ENCODE measurements at places on chromosomes 1 and 21.
A peak's percentile ranks its signal among the peaks of the same experiment; 100 is the strongest.

- DNase-seq: no peak
Observed at GRCh38 chr1:76084029-76084627, 9.6 kb downstream of the ST6GALNAC3 start.

DNA sequence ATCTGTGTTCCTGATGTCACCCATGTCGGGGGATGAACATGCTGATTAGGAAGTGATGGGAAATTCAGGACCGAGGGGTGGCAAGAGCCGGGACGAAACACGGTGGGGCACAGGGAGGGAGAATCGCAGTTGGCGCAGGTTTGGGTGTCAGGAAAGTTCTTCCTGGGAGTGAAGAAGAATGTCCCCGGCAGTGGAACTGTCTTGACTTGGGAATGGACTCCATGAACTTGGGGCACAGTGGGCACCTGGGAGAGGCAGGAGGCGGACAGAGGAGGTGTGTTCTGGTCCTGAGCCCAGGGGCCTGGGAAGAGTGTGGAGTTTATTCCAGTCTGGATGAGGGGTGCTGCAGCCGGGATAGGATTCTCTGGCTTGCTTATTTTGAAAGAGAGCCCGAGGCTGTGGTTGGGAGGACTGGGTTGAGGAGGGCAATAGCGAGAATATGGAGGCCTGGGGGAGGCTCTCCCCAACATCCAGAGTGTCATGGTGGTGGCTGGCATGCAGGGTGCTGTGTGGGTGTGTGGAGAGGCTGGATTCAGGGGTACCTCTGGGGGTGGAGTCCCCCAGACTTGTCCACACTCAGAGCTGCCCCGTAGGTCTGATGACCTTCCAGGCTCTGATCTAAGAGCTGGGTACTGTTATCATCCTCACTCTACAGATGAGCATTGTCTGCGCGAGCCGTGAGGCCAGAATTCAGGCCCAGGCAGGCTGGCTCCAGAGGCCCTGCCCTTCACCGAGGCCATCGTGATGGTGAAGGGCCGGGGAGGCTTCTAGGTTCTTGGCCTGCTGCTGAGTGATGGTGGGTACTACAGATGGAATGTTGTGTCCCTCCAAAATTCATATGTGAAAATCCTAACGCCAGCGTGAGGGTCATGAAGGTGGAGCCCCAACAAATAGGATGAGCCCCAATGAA is 274.5 kb upstream of the C1orf174 start:
- no peak for DNase-seq

DNA sequence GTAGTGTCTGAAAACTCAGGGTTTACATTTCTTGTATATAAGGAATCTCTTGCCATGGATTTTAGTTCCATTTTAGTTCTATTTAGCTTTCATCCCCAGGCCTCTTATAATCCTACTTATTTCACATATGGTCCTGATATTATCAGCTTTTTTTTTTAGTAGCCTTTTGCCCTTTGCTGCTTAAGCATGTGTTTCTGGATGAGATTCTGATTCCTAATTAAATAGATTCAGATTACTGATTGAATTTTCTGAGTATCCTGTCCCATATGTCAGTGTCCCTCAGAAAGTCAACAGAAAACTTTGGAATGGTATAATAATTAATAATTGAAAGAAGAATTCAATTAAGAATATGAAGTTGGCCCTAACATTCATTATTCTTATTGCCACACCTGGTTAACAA is 134.7 kb upstream of the HOOK1 start:
- DNase-seq: no peak

- DNase-seq: no peak
Observed at GRCh38 chr1:69569576-69570328, 2.0 kb downstream of the LRRC7 start.

DNA sequence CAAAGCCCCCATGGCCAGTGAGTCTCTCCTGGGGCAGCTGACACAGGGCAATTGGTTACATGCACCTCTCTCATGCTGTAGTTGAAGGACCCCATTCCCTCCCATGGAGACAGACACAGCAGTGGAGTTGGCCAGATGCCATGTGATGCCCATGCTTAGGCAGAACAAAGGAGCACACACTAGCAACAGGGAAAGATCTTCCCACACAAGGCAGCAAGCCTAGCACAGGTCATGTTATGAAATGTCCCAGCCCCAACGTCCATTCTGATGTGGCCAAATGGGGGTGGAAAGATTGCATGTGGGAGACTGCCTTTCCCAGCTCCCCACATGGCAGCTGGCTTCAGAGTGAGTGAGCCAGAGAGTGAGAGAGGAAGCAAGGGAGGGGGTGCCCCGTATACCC is 34.5 kb downstream of the AADACL4 start:
- no peak for DNase-seq

- DNase-seq: no peak
Observed at GRCh38 chr1:153752571-153753195, 22.5 kb upstream of the SLC27A3 start.

DNA sequence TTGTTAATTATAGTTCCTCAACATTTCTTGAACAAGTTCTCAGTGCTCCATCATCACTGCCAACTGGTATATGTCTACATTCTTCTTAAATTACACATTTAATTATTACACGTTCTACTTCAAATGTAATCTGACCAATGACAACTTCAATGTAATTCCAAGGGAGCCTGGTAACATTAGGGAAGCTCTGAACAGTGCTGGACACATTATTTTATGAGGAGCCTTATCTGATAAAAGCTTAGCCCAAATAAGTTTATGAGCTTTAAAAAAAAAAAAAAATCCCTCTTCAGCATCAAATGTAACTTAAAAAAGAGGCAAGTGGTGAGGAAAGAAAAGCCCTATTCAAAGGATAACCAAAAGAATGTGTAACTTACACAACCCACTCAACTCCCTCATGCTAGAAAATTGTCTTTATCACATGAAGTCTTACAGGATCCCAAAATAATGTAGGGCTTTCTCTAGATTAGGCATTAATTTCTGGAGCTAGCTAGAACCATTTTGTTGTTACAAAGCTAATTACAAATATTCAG is 35.2 kb upstream of the ABCA4 start:
- DNase-seq: no peak

DNA sequence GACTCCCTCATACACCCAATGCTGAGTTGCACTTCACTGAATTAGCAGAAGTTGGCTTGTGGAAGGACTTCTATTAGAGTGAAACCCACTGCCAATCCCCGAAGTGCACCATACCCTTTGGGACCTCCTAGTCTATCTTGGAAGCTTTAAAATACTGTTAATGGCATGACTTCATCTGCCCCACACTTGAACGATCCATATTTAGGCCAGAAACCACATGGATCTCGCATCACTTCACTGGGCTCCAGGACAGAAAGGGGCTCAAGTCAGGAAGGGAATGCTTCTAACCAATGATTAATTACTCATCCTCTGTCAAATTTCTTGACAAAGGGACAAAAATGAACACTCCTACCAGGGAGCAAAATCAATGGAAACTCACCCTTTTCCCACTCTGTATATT is 69.1 kb downstream of the BCAR3 start:
- DNase-seq: no peak

DNA sequence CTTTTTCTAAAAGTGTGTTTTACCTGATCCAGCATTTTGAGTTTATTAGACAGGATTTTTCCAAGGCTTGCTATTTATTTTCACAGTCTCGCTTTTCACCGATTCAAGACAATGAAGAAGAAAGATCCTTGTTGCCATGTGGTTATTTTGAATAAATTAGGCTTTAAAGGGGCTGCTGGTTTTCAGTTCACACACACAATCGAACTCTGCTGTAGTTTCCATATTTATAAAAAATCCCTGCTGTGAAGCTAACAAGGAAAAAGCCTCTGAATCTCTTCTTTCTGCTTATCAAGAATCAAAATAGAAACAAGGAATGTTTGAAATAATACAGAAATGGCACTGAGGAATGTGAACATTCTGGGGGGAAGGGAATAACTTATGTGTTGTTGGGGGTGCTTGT is 102.5 kb upstream of the KAZN start:
- DNase-seq: no peak

- peak; percentile 93 for DNase-seq
Observed at GRCh38 chr21:33261635-33262034, 4.5 kb upstream of the IL10RB start.

Data from Kasumi-1 (cell line).